ENCODE measurements at places on chromosomes 2 and 18. TPM values are rescaled to one million over a fixed set of nuclear protein-coding genes. Genes with fewer than 3 reads are reported as not detected.

- DNase-seq = no peak
Measured at GRCh38 chr18:10754128-10754527, 228.3 kb downstream of the NAPG start.

DNA sequence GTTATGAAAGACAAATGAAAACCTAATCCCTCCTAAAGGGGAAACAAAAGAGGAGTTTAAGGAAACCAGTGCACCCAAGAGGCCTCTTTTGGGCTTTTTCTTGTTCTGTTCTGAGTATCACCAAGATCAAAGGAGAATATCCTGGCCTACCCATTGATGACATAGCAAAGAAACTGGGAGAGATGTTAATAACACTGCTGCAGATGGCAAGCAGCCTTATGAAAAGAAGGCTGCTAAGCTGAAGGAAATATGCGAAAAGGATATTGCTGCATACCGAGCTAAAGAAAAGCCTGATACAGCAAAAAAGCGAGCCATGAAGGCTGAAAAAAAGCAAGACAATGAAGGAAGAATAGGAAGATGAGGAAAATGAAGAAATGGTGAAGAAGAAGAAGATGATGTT, 23.6 kb upstream of the STAT4 start:
- no peak for DNase-seq

- DNase-seq = no peak
Measured at GRCh38 chr18:25553631-25554263, 201.8 kb upstream of the ZNF521 start.

GRCh38 chr2:145551686-145552085, 1031.8 kb upstream of the ZEB2 start:
- no peak for DNase-seq

- DNase-seq = no peak
Measured at GRCh38 chr2:163812926-163813520, 77.2 kb upstream of the FIGN start.

DNA sequence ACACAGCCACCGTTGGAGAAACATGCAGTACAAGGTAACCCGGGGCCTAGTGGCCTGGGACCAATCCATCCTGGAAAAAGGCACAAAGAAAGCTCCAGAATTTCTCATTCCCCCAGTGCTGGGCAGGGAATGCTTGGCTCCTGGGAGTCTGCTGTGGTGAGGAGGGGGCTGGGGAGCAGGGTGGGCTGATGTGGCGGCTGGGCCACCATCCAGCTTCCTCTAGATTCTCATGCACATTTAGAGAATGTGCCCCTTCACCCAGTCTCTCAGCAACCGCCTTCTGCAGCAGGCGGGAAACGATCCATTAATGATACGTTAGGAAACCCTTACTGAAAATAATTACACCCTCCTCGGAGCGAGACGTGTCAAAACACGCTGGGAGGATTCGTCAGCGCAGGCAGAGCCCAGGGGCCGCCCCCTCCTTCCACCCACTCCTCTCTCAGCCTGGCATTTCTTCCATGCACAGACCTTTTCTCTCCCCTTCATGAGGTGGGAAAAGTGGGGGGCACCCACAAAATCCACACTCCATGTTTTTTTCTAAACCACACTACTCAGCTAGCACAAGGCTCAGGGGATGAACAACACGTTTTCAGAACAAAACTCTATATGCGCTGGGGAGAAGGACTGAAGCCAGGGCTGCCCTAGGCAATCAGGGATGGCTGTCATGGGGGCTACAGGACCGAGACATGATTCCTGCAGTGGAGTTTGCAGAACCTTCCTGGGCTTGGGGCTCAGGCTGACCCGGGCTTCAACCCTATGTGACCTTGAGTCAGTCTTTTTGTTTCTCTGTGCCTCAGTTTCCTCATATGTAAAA, 56.1 kb upstream of the SMAD7 start:
- no peak for DNase-seq

DNA sequence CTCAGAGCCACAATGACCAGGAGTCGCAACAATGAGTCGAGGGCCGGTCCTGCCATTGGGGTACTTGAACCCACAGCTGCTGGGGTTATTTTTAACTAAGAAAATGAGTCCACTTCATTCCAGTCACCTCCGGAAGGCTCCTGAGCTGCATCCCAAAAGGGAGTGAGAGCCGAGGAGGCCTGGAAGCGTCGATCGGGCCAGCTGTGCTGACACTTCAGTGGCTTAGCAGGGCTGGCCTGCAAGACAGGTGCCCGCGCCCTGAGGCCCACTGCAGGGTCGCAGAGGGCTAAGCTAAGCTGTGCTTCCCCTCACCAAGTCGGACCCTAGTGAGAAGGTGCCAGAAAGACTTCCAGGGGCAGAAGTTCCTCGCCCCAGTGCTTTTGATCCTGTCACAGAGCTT, 21.1 kb downstream of the TBC1D8 start:
- no peak for DNase-seq

POTEC gene
- polyA plus RNA-seq = 0.06 TPM

DNA sequence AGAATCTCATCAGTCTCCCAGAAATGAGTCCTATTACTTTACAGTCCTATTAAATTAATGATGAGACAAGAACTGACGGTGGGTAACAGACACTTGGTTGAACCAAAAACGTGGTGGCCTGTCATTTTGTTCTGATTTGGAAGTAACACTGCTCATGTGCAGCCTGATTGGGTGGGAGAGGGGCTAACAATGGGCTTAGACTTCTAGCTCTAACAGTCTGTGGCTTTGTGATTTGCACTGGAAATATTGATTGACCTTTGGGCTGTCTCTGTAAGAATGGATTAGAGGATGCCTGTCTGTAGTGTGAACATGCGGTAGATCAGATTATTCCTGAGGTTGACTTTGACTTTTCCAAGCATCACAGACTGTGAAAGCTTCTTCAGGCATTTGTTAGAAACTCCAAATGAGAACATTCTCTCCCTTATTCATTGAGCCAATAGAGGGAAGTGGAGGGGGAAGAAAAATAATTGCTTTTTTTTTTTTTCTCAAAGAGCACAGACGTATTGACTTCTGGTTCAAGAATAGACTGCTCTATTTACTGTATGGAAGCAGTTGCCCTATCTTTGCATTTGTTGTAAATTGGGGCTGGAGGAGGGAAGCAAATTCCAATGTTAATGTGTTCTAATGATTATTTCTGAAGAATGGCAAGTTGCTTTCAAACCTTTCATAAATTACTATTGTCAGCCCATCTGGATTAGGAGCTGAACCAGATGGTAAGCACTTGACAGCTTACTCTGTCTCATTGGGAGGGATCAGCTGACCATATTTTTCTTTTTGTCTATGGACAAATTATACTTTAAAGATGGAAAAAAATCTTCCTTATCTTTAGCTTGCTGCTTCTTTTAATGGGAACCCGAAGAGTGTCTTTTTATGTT, 85.8 kb upstream of the TTN start:
- no peak for DNase-seq
